ENCODE measurements at places on chromosomes 11 and 22.

DNA sequence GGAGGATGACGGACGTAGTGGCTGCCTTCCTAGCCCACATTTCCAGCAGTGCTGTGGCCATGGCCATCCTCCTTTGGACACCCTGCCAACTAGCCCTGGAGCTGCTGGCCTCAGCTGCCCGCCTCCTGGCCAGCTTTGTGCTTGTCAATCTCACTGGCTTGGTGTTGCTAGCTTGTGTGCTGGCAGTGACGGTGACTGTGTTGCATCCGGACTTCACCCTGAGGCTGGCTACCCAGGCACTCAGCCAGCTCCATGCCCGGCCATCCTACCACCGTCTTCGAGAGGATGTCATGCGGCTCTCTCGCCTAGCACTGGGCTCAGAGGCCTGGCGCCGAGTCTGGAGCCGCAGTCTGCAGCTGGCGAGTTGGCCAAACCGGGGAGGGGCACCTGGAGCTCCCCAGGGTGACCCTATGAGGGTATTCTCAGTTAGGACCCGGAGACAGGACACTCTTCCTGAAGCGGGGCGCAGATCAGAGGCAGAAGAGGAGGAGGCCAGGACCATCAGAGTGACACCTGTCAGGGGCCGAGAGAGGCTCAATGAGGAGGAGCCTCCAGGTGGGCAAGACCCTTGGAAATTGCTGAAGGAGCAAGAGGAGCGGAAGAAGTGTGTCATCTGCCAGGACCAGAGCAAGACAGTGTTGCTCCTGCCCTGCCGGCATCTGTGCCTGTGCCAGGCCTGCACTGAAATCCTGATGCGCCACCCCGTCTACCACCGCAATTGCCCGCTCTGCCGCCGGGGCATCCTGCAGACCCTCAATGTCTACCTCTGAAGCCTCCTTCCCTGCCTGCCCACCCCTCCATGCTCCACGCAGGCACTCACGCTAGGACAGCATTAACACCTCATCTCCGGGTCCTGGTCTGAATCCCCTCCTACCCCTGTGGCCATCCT is 1.6 kb downstream of the RNF26 start:
- DNase-seq, result no peak

DNA sequence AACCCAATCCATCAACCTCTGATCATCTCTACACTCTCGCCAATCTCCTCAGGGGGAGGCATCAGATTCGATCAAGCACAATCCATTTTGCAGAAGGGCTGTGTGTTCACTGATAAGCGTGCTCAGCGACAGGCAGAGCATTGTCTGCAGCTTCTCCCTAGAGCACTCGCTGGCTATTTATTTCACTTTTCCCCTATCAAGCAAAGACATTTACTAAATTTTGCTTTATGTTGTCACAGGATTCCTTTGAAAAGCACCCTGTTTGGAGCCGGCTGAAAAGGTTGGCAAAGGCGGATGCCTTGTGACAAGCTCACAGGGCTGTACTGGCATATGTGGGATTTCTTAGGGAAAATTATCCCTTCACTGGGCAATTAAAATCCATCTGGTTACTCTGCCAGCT is 1381.5 kb upstream of the TENM4 start:
- DNase-seq, result no peak

GRCh38 chr11:69641681-69642548 is 959 bp downstream of the CCND1 start:
- DNase-seq, result no peak

- DNase-seq, result no peak
Observed at GRCh38 chr22:36237462-36238372, 1.6 kb downstream of the APOL2 start.

DNA sequence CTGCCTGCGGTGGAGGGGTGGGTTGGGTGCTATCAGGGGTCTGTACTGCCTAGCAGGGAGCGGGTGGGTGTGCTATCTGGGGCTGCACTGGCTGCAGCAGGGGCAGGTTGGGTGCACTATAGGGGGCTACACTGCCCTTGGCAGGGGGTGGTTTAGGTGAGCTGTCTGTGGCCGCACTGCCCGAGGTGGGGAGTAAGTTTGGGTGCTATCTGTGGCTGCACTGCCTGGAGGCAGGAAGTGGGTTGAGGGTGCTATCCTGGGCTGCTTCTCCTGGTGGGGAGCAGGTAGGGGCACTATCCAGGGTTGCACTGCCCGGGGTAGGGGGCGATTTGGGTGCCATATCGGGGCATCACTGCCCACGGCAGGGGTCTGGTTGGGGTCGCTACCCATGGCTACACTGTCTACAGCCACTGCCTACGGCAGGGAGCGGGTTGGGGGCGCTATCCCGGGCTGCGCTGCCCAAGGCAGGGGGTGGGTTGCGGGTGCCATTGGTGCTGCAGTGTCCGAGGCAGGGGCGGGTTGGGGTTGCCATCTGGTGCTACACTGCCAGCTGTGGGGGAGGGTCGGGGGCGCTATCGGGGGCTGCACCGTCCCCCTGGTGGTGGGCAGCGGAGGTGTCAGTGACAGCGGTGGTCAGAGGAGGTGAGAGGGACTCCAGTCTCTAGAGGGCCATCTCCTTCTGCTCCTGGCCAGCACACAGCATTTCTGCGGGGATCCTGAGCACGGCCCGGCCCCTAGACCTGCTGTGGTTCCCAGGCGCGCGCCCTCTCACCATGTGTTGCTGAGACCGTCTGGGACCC is 1.3 kb upstream of the RFPL2 start:
- no peak for DNase-seq

- no peak for DNase-seq
Observed at GRCh38 chr11:50074161-50074560, 41.5 kb downstream of the OR4C45 start.

- no peak for DNase-seq
Observed at GRCh38 chr11:57191311-57192219, 9.8 kb downstream of the LRRC55 start.

GRCh38 chr11:112227471-112227870 is 1.2 kb downstream of the PTS start:
- DNase-seq, result no peak

DNA sequence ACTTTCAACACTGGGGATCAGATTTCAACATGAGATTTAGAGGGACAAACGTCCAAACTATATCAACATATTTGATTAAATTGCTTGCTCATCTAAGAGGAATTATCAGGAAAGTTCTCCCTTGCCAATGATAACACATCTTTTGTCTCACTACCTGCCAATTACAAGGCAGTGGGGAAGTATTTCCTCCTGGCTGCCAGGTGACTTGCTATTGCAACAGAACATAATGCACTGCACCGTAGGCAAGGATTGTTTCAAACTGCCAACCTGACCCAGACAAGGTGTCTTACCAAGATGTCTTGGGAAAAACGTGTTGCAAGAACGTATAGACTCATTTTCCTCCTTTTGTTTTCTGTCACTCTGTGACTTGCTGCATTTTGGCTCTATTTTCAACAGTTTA is 711.6 kb downstream of the METTL15 start:
- DNase-seq, result no peak

DNA sequence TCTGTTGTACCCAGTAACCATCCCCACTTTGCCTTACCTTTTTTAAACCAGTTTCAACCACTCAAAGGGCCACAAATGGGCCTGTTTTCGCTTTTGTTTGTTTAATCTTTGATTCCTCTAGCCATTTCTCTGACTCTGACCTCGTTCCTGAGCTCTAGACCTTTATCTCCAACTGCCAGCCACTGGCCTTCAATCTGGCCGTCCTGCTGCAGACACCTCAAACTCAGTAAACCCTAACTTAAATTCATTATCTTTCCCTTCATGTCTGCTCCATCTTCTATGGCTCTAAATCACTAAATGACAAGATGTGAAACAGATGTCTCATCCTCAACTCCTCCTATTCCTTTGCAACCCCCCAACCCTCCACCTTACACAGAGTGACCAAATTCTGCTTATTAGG is 1.3 kb upstream of the GDPD4 start:
- DNase-seq, result no peak

GRCh38 chr11:129090056-129090455 is 102.1 kb downstream of the ARHGAP32 start:
- no peak for DNase-seq

- peak; percentile 17 for DNase-seq
Observed at GRCh38 chr22:26592421-26592891, 2.5 kb upstream of the TPST2 start.

DNA sequence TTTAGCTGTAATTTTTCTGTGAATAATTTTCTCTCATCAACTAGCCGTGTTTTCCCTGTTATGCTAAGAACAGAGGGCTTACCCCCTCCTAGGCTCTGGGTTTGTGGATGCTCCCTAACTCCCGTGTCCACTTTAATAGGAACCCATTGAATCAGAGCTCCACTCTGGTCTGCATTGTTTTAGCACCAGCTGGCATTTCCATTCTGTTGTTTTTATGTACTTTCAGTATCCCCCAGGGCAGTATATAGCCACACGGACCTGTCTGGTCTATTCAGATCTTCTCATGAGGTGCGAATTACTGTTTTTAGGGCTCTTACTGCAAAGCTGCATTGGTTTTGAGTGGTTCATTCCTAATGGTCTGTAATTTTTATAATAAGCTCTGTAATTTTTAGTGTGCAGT is 16.0 kb downstream of the POLD3 start:
- DNase-seq, result no peak

DNA sequence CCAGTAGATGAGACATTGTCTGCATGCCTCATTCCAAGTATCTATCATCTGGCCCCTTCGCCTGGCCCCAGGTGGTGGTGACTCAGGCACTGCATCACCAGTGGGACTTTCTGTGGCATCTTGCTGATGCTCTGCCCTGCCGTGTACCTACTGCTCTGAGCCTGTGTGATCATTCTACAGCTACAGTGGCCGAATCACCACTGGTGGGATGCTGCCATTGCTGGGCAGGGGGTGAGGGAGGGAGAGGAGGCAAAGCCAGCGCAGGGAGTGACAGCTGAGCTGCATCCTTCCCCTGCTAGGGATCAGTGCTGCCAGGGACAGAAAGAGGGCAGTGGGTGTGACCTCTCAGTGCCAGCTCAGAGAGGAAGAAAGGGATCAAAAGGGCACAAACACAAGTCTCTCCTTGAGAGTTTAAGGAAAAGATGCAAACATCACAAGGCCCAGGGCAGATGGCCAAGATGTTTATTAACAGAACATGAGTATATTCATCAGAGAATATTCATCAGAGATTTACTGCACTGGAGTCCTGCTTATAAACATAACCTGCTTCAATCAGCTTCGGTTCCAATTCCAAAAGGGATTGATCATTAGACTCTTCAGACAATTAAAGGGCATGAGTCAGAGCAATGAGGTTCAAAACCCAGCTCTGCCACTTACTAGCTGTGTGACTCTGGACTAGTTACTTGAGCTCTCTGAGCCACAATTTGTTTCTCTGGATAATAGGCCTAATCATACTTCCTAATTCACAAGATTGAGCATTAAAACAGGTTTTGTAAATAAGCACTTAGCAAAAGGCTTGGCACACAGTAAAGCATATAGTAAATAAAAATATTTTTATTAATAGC is 109.8 kb downstream of the NAT10 start:
- DNase-seq, result peak; percentile 78

- DNase-seq, result no peak
Observed at GRCh38 chr22:49715450-49715849, 112.2 kb downstream of the BRD1 start.

DNA sequence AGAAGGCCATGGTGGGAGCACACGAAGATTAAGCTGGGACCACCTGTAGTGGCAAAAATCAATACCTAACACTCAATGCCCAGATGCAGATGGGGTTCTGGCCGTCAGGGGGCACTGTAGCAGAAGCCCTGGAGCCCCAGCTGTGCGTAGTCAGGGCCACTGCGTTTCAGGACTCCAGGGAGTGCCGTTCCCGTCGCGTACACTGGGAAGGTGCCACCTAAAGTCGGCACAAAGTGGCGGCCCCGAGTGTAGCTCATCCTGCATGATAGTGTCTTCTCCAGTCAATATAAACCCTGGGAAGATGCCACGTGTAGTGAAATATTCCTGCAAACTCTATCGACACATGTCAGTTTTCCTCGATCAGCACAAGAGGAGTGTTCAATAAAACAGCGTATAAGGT is 123.8 kb upstream of the NTM start:
- DNase-seq, result no peak

GRCh38 chr11:27250867-27251665 is 111.9 kb downstream of the CCDC34 start:
- DNase-seq, result no peak

DNA sequence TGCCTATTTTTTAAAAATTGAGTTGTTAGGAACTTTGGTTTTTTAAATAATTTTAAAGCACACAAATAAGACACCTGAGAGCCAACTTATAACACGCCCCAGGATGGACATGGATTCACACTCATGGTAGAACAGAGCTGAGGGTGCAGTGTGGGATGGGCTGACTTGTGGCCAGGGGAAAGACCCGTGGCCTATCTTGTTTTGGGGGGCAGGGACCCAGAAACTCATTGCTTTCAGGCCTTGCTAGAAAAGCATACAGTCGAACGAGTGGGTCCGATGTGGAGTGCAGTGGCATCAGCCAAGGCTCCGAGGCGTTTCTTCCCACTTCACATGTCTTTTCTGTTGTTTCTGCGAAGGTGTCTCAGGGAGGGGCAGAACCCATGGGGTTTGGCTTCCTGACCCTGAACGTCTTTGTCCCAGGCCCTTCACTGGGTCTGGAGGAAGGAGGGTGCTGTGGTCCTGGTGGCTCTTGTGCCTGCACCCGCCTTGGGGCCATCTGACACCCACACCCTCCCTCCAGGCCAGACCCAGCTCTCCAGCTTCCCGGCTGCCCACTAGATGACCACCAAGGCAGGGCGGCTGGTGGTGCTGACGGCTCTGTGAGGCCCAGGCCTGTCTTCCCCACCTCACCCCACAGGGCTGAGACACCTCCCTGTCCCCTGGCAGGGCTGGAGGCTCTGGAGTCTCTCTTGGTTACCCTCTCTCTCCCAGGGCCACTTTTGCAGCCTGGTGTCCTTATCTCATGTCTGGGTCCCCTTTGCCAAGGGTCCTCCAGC is 120.8 kb downstream of the KCNQ1 start:
- DNase-seq, result no peak

GRCh38 chr11:57597916-57598830 is 688 bp downstream of the SERPING1 start:
- DNase-seq, result no peak

- no peak for DNase-seq
Observed at GRCh38 chr11:114413958-114414357, 13.5 kb downstream of the RBM7 start.

GRCh38 chr22:24376586-24376985 is 50.8 kb upstream of the ADORA2A start:
- DNase-seq, result no peak

GRCh38 chr11:92964471-92964870 is 5.0 kb upstream of the MTNR1B start:
- no peak for DNase-seq

DNA sequence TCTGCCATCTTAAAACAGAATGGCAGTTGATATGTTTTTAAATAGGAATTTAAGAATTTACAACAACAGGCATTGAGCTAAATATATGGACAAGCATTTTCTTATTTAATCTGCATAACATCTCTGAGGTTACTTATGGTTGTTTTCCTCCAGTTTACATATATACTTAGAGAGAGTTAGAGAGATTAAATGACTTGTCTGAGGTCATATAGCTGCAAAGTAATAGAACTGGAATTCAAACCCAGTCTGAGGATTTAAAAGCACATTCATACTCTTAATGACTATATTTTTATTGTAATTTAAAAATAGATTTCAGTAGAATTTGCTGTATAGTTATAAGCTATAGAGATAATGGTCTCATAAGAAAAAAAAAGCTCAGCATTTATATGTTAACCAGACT is 81.4 kb upstream of the GRIK4 start:
- no peak for DNase-seq

GRCh38 chr22:48869788-48870187 is 957.9 kb downstream of the BRD1 start:
- DNase-seq, result no peak

GRCh38 chr11:126284829-126285228 is 1.9 kb downstream of the TIRAP start:
- DNase-seq, result peak; percentile 80

All from activated T-cell treated with anti-CD3 and anti-CD28 coated beads for 48 hours (primary cell).